ENCODE measurements at places on chromosomes 3 and 15.
A peak's percentile ranks its signal among the peaks of the same experiment; 100 is the strongest.

- no peaks in the 10 kb centered on the region for H3K36me3 ChIP-seq
- no peak for DNase-seq
- peak overlapping the region; percentile 81 for H3K4me3 ChIP-seq
- no peaks in the 10 kb centered on the region for H3K27me3 ChIP-seq
- H3K4me1 ChIP-seq = no peaks in the 10 kb centered on the region
- H3K27ac ChIP-seq = peak overlapping the region; percentile 95
Observed at GRCh38 chr3:180913581-180914404, 1.3 kb downstream of the FXR1 start.

DNA sequence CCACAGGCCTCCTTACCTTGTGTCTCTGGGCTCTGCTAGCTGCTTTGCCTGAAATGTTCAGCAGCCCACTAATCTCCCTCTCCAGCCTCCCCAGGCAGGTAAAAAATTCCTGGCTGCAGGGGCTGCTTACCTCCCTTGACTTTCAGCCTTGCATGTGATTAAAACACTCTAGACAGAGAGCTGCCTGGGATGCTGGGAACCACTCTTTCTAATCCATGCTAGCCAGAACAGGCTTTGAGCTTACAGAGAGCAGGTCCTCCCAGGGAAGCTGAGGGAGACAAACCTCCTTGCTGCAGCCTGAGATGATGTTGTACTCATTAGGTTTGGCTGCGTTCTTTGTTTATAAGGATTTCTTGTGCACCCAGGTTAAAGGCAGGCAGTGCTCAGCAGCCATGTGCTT lies 33.7 kb upstream of the LIPC start:
- H3K27ac ChIP-seq = no peak overlapping the region
- peaks cover 19% of the 10 kb centered on the region for H3K4me1 ChIP-seq
- no peak overlapping the region for H3K4me3 ChIP-seq

- H3K4me3 ChIP-seq = no peak overlapping the region
- no peak overlapping the region for H3K27ac ChIP-seq
- H3K36me3 ChIP-seq = no peaks in the 10 kb centered on the region
- no peaks in the 10 kb centered on the region for H3K27me3 ChIP-seq
Observed at GRCh38 chr15:77312523-77312922, 107.4 kb downstream of the PEAK1 start.

DNA sequence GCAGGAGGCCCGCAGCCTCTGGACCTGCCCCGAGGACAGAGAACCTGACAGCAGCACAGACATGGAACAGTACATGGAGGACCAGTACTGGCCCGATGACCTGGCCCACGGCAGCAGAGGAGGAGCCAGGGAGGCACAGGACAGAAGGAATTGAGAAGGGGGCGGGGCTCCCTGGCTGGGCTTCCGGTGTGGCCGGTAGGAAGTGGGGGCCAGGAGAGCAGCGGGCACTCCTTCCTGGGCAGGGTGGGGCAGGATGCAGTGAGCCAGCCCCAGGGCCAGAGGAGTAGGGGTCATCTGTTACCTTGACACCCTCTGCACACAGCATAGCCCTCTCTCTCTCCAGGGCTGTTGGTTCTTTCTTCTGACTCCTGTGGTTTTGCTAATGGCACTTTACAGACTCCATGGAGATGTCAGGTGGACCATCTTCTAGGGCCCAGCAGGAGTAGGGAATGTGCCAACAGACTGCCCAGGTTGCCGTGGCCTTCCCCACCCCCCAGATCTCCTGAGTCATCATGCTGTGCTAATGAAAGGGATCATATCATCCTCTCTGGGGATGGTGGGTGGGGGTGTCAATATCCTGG lies 8.6 kb upstream of the ISG20 start:
- H3K27me3 ChIP-seq = no peaks in the 10 kb centered on the region
- peaks cover 6% of the 10 kb centered on the region for H3K36me3 ChIP-seq
- no peak overlapping the region for H3K4me3 ChIP-seq

GRCh38 chr3:78855190-78855589 lies 912.6 kb downstream of the ROBO1 start:
- DNase-seq = no peak
- H3K4me1 ChIP-seq = no peaks in the 10 kb centered on the region
- no peak overlapping the region for H3K4me3 ChIP-seq
- no peaks in the 10 kb centered on the region for H3K27me3 ChIP-seq

GRCh38 chr3:47128137-47128536 lies 35.8 kb downstream of the SETD2 start:
- DNase-seq = no peak
- H3K4me1 ChIP-seq = peaks cover 22% of the 10 kb centered on the region
- H3K4me3 ChIP-seq = no peak overlapping the region
- H3K27ac ChIP-seq = no peak overlapping the region

- H3K4me1 ChIP-seq = no peaks in the 10 kb centered on the region
- H3K27me3 ChIP-seq = no peaks in the 10 kb centered on the region
- DNase-seq = no peak
- H3K27ac ChIP-seq = no peak overlapping the region
Observed at GRCh38 chr15:62428851-62429598, 263.9 kb upstream of the C2CD4B start.

DNA sequence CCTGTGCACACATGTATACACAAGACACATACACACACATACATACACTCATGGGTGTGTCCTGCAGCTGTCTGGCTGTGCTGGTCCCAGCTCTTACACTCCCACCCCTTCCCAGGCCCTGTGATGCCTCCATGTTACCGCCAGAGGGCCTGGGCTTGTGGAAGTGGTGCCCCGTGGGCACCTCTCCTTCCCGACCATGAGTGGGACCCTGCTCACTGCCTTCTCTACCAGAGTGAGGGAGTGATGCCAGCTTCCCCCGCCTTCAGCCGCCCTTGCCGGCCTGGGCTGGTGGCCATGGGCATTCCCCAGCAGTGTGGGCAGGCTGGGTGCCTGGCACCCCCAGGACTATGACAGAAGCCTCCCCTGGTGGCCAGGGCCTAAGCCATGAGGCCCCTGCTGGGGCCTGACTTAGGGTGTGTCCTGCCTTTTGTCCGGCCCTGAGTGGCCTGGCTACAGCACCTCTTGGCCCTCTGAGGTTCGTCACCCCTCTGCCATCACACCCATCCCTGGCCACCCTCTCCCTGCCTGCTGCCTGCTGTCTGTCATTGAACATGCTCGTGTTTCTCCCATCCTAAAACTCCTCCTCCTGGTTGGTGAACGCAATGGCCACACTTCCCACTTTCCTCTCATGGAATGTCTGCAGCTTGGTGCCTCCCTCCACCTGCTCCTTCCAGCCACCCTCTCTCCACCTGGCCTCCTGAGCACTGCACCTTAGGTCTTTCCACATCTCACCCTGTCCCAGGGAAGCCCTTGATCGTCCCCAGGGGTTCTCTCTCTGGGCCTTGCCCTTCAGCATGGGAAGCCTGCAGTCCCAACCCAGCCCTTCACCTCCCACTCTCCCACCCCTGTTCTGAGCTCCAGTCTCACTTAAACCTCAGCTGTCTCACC lies 14.6 kb downstream of the HDAC11 start:
- no peaks in the 10 kb centered on the region for H3K4me1 ChIP-seq
- no peaks in the 10 kb centered on the region for H3K27me3 ChIP-seq
- no peak overlapping the region for H3K4me3 ChIP-seq
- DNase-seq = peak; percentile 22

GRCh38 chr3:37696661-37697060 lies 165.0 kb upstream of the CTDSPL start:
- no peak overlapping the region for H3K4me3 ChIP-seq
- no peaks in the 10 kb centered on the region for H3K36me3 ChIP-seq
- no peaks in the 10 kb centered on the region for H3K27me3 ChIP-seq
- no peak for DNase-seq
- H3K4me1 ChIP-seq = no peaks in the 10 kb centered on the region
- no peak overlapping the region for H3K27ac ChIP-seq

- DNase-seq = no peak
- no peak overlapping the region for H3K27ac ChIP-seq
- no peaks in the 10 kb centered on the region for H3K4me1 ChIP-seq
- peaks cover 5% of the 10 kb centered on the region for H3K36me3 ChIP-seq
- H3K27me3 ChIP-seq = no peaks in the 10 kb centered on the region
- no peak overlapping the region for H3K4me3 ChIP-seq
Observed at GRCh38 chr15:101358895-101359294, 63.8 kb upstream of the SNRPA1 start.

GRCh38 chr15:30953183-30953582 lies 38.2 kb downstream of the MTMR10 start:
- no peaks in the 10 kb centered on the region for H3K27me3 ChIP-seq
- no peak overlapping the region for H3K4me3 ChIP-seq
- peaks cover 99% of the 10 kb centered on the region for H3K36me3 ChIP-seq

DNA sequence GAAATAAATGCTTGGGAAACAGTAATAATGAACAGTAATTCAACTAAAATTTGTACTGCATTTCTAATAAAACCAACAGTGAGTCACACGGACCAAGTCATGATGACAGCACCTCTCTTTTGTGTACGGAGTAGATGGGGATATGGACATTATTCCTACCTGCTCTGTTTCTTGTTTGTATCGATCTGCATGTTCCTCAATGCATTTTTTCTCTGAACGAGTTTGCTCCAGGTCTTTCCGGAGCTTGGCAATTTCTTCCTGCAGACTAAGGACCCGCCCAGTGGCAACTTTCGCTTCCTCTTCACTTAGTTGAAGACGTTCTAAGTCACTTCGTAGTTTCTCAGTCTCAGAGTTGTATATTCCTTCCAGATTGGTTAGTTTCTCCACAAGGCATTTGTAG lies 74.4 kb upstream of the MYO5C start:
- no peaks in the 10 kb centered on the region for H3K27me3 ChIP-seq
- H3K4me3 ChIP-seq = no peak overlapping the region
- H3K27ac ChIP-seq = no peak overlapping the region
- no peaks in the 10 kb centered on the region for H3K36me3 ChIP-seq

DNA sequence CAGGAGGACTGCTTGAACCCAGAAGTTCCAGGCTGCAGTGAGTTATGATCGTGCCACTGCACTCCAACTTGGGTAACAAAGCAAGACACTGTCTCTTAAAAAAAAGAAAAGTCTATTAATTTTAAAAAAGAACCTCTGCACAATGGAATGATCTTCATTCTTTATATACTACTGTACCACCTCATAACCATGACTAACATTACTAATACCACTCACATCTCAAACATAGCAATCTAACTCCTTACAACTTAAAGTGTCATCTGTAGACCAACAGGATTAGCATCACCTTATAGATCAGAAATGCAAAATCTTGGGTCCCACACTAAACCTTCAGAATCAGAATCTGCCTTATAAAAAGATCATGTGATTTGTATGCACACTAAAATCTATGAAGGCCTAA lies 48.8 kb upstream of the MAP4 start:
- no peak overlapping the region for H3K27ac ChIP-seq
- H3K27me3 ChIP-seq = no peaks in the 10 kb centered on the region
- no peak overlapping the region for H3K4me3 ChIP-seq
- H3K36me3 ChIP-seq = no peaks in the 10 kb centered on the region

- no peaks in the 10 kb centered on the region for H3K36me3 ChIP-seq
- no peak for DNase-seq
- no peak overlapping the region for H3K27ac ChIP-seq
Observed at GRCh38 chr3:36372534-36372935, 7.8 kb upstream of the STAC start.

GRCh38 chr15:71596672-71597071 lies 213.7 kb upstream of the NR2E3 start:
- no peak overlapping the region for H3K4me3 ChIP-seq
- no peak overlapping the region for H3K27ac ChIP-seq
- no peaks in the 10 kb centered on the region for H3K36me3 ChIP-seq
- H3K27me3 ChIP-seq = no peaks in the 10 kb centered on the region
- DNase-seq = peak; percentile 66

- no peaks in the 10 kb centered on the region for H3K27me3 ChIP-seq
- no peak overlapping the region for H3K27ac ChIP-seq
- DNase-seq = no peak
- H3K36me3 ChIP-seq = no peaks in the 10 kb centered on the region
- H3K4me1 ChIP-seq = no peaks in the 10 kb centered on the region
Observed at GRCh38 chr3:11459186-11459824, 184.4 kb downstream of the VGLL4 start.

DNA sequence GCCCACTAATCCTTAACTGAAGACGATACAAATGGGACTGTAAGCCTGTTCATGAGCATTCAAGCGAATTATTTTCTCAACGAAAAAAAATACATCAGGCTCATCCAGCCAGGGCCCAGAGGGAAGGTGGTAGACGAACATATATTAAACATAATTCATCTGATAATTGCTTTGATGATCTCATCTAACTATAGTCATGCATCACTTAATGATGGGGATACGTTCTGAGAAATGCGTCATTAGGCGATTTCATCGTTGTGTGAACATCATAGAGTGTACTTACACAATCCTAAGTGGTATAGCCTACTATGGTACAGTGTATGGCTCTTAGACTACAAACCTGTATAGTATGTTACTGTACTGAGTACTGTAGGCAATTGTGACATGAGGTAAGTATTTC lies 10.0 kb upstream of the SPINK8 start:
- H3K4me3 ChIP-seq = no peak overlapping the region
- no peaks in the 10 kb centered on the region for H3K4me1 ChIP-seq
- DNase-seq = no peak
- H3K36me3 ChIP-seq = no peaks in the 10 kb centered on the region
- no peaks in the 10 kb centered on the region for H3K27me3 ChIP-seq
- no peak overlapping the region for H3K27ac ChIP-seq

DNA sequence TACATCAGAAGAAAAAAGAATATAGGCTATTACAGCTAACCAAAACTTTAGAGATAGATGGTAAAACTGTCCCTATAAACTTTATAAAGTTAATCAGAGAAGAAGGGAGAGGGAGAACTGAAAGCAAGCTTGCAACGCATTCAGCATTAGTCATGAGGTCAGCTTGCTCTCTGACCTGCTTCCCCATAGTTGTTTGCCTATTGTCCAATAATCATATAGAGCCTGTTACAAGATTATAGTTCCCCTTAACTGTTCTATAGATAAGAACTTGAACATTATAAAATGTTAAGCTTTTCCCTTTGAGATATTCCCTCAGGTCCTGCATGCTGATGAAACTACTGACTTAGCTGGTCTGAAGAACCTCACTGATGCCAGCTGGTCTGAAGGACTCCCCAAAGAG lies 74.5 kb downstream of the CPNE4 start:
- no peak for DNase-seq
- H3K27me3 ChIP-seq = no peaks in the 10 kb centered on the region
- H3K4me1 ChIP-seq = no peaks in the 10 kb centered on the region

GRCh38 chr15:91939403-91939831 lies 85.9 kb downstream of the SLCO3A1 start:
- H3K36me3 ChIP-seq = no peaks in the 10 kb centered on the region
- H3K4me3 ChIP-seq = no peak overlapping the region
- DNase-seq = no peak
- H3K27ac ChIP-seq = peak overlapping the region; percentile 32
- H3K27me3 ChIP-seq = no peaks in the 10 kb centered on the region
- H3K4me1 ChIP-seq = peaks cover 34% of the 10 kb centered on the region

GRCh38 chr3:10855871-10856662 lies 40.0 kb downstream of the SLC6A11 start:
- H3K27me3 ChIP-seq = no peaks in the 10 kb centered on the region
- DNase-seq = no peak
- no peak overlapping the region for H3K4me3 ChIP-seq
- H3K4me1 ChIP-seq = no peaks in the 10 kb centered on the region
- no peak overlapping the region for H3K27ac ChIP-seq

DNA sequence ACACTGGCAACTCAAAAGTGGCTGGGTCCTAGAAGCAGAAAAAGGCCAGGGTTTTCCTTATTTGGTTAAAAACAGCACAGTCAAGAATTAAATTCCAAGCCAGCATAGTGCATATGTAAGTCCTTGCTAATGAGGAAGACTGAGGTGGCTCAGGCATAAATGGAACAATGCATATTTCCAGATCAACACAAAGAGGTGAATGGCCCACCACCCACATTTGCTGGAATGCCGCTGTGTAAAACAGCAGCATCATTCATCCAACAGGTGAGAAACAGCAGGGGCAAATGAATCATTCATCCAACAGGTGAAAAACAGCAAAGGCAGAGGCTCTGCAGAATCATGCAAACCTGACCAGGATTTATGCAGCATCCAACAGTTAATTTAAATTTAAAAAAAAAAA lies 32.9 kb downstream of the GPR176 start:
- no peaks in the 10 kb centered on the region for H3K27me3 ChIP-seq
- no peak overlapping the region for H3K27ac ChIP-seq

- H3K4me1 ChIP-seq = no peaks in the 10 kb centered on the region
- H3K36me3 ChIP-seq = no peaks in the 10 kb centered on the region
- no peak overlapping the region for H3K4me3 ChIP-seq
Observed at GRCh38 chr15:26537663-26538062, 235.2 kb downstream of the GABRB3 start.

Measured in right lobe of liver (tissue), 6 donors.